ENCODE measurements at places on chromosomes 2 and 18. TPM values are rescaled to one million over a fixed set of nuclear protein-coding genes. Genes with fewer than 3 reads are reported as not detected.

PHLPP1 gene
- 7.5 TPM for total RNA-seq

UPP2 gene
- not detected for total RNA-seq

ACMSD gene
- total RNA-seq, result not detected

LHCGR gene
- 0.44 TPM for total RNA-seq

STARD6 gene
- total RNA-seq, result 0.18 TPM

CHRND gene
- 83.7 TPM for total RNA-seq

CFAP210 gene
- total RNA-seq, result not detected

DNA sequence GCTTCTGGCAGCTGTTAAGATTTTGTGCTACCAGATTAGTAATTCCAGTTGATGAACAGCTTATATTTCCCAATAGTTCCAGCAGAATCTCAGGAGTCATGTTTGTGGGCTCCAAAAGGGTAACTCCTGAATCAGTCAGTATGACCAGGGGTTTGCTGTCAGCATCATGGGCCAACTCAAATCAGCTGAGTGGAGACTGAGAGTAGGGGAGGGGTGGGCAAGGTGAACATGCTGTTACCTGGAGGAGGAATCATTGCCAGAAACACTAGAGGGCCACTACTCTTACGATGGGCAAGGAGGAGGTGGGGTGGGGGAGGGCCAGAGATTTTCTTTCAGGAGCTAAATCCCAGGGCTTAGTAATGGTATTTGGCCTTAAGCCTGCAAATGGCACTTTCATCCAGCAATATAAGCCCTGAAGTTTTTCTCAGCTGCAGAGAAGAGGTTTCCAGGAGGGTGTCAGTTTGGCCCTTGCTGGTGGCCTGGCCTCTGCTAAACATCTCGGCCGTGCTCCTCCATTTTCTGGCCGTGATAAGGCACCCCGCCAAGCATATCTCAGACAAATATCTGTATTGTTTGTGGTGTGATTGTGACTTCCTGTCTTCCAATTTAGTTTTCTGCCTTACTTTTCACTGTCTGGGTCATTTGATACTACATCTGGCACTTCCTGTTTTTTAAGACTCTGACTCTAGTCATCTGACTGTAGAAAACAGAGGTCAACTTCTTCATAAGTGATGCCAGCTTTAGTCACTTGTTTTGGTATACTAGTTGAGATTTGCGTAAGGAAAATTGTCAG lies 120.5 kb upstream of the CXCR4 start:
- H3K27ac ChIP-seq, result peak overlapping the region; percentile 76
- H3K4me1 ChIP-seq, result peaks cover 21% of the 10 kb centered on the region
- H3K27me3 ChIP-seq, result no peaks in the 10 kb centered on the region
- H3K36me3 ChIP-seq, result no peaks in the 10 kb centered on the region
- H3K4me3 ChIP-seq, result no peak overlapping the region
- DNase-seq, result peak; percentile 82

DNA sequence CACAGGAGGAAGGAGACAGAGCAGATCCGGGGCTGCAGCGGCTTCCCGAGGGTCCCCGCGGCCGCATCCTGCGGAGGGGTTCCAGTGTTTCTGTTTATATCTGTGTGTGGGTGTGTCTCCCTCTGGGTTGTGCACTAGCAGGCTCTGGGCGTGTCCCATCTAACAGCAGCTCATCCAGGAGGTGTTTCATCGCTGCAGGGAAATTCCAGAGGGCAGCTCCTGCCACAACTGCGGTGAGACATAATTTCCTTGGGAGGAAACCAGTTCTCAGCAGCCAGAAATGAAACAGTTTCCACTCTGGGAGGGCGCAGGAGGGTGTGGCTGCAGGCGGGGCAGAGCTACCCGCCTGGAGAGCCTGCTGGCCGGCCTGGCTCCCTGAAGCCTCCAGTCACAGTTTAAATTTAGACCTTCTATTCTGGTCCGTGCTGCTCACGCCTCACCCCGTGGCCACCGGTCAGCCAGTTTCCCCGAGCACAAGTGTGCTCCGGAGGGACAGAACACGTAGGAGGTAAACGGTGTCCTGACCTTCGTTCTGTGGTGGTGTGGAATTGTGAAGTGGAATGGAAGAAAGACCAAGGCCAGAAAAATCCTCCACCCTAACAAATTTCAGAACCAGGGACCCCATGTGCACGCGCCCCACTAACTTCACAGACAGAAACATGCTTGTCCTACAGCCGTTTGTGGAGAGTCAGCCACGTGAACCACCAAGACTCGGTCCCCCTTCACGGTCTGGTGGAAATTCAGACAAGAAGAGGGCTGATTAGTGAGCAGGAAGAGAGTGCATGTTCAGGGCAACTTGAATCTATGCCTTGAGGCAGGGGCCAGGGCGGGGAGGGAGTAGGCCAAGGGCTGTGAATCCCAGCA lies 50.2 kb downstream of the TEX44 start:
- no peaks in the 10 kb centered on the region for H3K36me3 ChIP-seq
- DNase-seq, result peak; percentile 97
- peak overlapping the region; percentile 100 for H3K27ac ChIP-seq
- peak overlapping the region; percentile 25 for H3K4me3 ChIP-seq
- H3K27me3 ChIP-seq, result no peaks in the 10 kb centered on the region

GRCh38 chr2:51918113-51918512 lies 886.2 kb upstream of the NRXN1 start:
- no peaks in the 10 kb centered on the region for H3K4me1 ChIP-seq
- peak; percentile 11 for DNase-seq
- H3K27me3 ChIP-seq, result no peaks in the 10 kb centered on the region
- H3K4me3 ChIP-seq, result no peak overlapping the region

GRCh38 chr2:26460613-26461031 lies 17.3 kb downstream of the OTOF start:
- H3K4me1 ChIP-seq, result peaks cover 19% of the 10 kb centered on the region
- peaks cover 5% of the 10 kb centered on the region for H3K36me3 ChIP-seq
- H3K4me3 ChIP-seq, result no peak overlapping the region
- H3K27ac ChIP-seq, result no peak overlapping the region

- H3K4me3 ChIP-seq, result no peak overlapping the region
- no peaks in the 10 kb centered on the region for H3K36me3 ChIP-seq
- no peaks in the 10 kb centered on the region for H3K27me3 ChIP-seq
- DNase-seq, result no peak
Observed at GRCh38 chr2:174125090-174125489, 123.2 kb downstream of the OLA1 start.

GRCh38 chr2:107992069-107992468 lies 5.7 kb downstream of the SLC5A7 start:
- H3K27me3 ChIP-seq, result peaks cover 6% of the 10 kb centered on the region
- DNase-seq, result no peak

DNA sequence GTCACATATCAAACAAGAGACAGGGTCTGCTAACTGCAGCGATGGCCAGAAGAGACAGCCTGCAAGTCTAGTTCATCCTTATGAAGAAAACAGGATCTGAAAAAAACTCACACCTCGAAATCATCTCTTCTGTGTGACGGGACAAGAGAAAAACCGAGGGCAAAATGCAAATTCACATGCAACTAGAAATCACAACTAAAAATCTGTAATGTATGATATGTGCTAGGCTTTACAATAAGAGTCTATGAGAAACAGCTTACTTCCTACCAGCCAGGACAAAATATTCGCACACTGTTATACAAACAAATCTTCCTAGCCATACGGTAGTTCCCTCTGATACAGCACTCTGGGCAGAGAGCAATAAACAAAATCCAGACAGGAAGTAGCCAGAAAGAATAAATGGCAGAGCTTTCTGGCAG lies 48.8 kb downstream of the ANKRD44 start:
- H3K4me3 ChIP-seq, result no peak overlapping the region
- H3K27me3 ChIP-seq, result no peaks in the 10 kb centered on the region
- no peaks in the 10 kb centered on the region for H3K36me3 ChIP-seq
- H3K4me1 ChIP-seq, result no peaks in the 10 kb centered on the region
- peak; percentile 37 for DNase-seq

- no peak overlapping the region for H3K4me3 ChIP-seq
- H3K27ac ChIP-seq, result no peak overlapping the region
- H3K4me1 ChIP-seq, result no peaks in the 10 kb centered on the region
- DNase-seq, result no peak
Observed at GRCh38 chr18:35927430-35927829, 45.0 kb upstream of the RMP24 start.

DNA sequence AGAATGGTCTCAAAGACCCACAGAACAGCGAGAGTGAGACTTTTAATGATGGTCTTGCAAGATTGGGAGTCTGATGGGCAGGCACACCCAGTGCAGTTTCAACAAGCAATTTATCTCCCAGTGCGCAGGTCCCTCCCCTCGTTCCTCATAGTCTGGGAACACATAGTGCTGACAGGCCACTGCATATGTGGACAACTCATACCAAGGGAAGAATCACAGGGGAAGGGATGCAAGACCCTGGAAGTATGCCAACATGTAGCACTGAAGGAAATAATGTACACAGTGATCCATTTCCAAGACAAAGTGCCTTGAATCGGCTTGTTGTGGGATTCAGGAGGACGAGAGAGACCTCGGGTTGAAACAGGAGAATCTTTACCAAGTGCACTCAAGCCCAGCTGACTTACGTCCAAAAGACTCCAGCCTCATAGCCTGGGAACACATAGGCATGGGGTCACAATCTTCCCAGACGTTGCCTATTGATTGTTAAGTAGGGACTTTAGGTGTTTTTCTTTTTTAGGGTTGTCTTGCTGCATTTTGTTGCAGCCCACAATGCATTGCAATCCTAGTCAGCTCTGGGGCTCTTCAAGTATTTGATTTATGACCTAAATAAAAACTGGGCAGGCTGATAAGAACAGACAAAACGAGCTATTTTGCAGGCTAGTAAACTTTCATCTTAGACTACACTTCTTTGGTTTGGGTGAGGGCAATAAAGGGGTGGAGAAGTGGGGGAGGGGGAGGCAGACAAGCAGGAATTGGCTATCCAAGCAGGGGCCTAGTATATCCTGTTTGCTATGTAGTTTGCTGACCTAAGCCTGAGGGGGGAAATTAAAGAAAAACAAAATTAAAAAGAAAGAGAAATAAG lies 24.7 kb upstream of the SERPINB5 start:
- no peaks in the 10 kb centered on the region for H3K27me3 ChIP-seq
- H3K4me1 ChIP-seq, result no peaks in the 10 kb centered on the region
- DNase-seq, result peak; percentile 61
- no peaks in the 10 kb centered on the region for H3K36me3 ChIP-seq
- H3K27ac ChIP-seq, result no peak overlapping the region

- no peak overlapping the region for H3K27ac ChIP-seq
- DNase-seq, result peak; percentile 57
- peaks cover 2% of the 10 kb centered on the region for H3K4me1 ChIP-seq
- no peaks in the 10 kb centered on the region for H3K27me3 ChIP-seq
Observed at GRCh38 chr2:160650196-160651118, 156.8 kb upstream of the RBMS1 start.

GRCh38 chr2:187994464-187995331 lies 297.0 kb upstream of the GULP1 start:
- peak; percentile 61 for DNase-seq
- no peaks in the 10 kb centered on the region for H3K36me3 ChIP-seq
- peaks cover 12% of the 10 kb centered on the region for H3K4me1 ChIP-seq

DNA sequence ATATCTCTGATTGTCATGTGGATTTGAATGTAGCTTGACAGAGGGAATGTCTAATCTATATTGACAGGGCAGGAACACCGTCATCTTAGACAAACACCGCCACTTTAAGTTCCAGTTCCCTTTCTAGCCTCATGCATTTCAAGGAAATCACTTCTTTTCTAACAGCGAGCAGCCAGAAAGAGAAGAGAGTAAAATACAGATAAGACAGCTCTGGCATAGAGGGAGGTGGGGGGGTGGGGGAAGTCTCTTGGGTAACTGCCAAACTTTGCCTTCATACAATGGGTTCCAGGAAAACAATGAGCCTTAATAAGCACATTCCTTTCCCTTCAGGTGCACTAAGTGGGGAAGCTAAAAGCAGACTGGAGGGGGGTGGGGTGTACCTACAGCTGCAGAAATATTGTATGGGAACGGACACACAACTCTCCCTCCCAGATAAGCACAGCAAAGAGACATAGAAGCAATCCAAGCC lies 37.2 kb downstream of the CASP10 start:
- peaks cover 2% of the 10 kb centered on the region for H3K4me1 ChIP-seq
- no peak overlapping the region for H3K4me3 ChIP-seq
- H3K36me3 ChIP-seq, result no peaks in the 10 kb centered on the region
- peak; percentile 39 for DNase-seq
- H3K27me3 ChIP-seq, result no peaks in the 10 kb centered on the region

GRCh38 chr2:227805578-227805977 lies 8.1 kb upstream of the CCL20 start:
- H3K4me1 ChIP-seq, result no peaks in the 10 kb centered on the region
- peak; percentile 20 for DNase-seq
- no peak overlapping the region for H3K27ac ChIP-seq
- no peak overlapping the region for H3K4me3 ChIP-seq
- no peaks in the 10 kb centered on the region for H3K36me3 ChIP-seq
- H3K27me3 ChIP-seq, result no peaks in the 10 kb centered on the region

DNA sequence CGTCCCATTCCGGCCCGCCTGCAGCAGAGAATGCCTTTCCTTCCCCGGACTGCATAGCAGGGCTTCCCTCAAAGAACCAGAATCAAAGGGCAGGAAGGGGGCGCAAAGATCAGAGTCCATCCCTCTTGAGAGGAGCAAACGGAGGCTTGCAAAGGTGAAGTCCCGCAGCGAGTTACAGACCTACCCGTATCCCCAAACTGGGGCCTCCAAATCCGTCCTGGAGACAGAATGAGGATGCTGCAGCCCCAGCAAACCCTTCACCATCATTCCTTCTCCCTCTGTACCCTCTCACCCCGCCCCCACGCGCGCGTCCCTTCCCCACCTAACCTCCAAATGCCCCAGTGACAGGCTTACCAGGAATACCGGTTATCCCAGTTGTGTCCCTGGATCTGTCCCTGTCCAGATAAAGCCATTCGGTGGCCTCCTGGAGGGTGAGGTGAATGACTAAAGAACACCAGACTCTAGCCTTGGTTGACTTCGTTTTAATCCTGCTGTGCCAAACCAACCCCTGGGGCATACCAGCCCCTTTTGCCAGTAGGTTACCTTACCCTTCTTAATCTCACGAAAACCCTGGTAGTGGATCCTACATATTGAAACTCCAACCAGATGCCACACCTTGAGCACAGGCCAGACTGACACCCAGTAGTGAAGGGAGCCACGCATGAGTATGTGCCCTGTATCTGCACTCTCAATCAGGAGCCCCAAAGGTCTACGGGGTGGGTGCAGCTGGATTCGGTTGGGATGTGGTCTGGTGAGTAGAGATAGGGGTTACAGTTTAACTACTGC lies 961 bp upstream of the SLC40A1 start:
- H3K27ac ChIP-seq, result peak overlapping the region; percentile 89
- H3K36me3 ChIP-seq, result peaks cover 7% of the 10 kb centered on the region
- peak overlapping the region; percentile 73 for H3K4me3 ChIP-seq
- no peak for DNase-seq
- H3K4me1 ChIP-seq, result peaks cover 10% of the 10 kb centered on the region

Measured in muscle of leg (tissue), 16 donors.